Brain microvascular endothelial cell (primary cell): ENCODE measurements at places on chromosomes 13 and 19.

- DNase-seq: no peak
These were observed 4.4 kb downstream of the HAS1 start for GRCh38 chr19:51719251-51719988.

DNA sequence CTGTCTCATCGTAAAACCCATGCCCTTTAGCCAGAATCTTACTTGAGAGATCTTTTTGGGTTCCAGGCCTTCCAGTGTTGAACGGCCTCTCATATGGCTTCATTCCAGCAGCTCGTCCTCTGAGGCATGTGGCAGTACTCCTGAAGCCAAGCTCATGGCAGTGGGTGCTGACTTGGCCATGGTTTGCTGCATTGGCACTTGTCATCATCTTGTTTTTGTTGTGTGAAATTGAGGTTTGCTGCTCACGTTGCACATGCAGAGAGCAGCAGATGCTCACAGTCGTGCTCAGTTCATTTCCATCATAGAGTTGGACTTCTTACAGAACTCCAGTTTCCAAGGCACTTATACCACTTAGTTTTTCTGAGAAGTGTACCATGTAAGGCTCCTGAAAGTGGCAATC is 14.9 kb downstream of the TEX29 start:
- no peak for DNase-seq

DNA sequence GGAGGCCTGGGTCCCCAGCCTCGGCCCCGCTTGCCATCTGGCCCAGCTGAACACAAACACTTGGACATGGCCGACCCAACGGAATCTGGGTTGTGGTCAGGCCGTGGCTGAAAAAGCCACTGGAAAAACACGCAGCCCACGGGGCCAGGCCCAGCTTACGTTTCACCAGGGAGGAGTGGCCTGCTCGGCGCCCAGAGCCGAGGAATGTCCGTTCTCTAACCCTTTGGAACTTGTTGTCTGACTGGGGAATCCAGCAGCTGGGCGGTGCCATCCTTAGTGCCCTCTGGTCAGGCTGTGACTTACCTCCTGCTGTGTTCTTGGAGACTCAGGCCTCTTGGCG is 13.8 kb downstream of the CILP2 start:
- DNase-seq: no peak

- DNase-seq: no peak
These were observed 144.4 kb downstream of the DIAPH3 start for GRCh38 chr13:60019119-60019993.

GRCh38 chr13:22118158-22118557 is 447.3 kb downstream of the FGF9 start:
- DNase-seq: no peak

GRCh38 chr13:29281932-29282495 is 313.5 kb downstream of the SLC7A1 start:
- no peak for DNase-seq

DNA sequence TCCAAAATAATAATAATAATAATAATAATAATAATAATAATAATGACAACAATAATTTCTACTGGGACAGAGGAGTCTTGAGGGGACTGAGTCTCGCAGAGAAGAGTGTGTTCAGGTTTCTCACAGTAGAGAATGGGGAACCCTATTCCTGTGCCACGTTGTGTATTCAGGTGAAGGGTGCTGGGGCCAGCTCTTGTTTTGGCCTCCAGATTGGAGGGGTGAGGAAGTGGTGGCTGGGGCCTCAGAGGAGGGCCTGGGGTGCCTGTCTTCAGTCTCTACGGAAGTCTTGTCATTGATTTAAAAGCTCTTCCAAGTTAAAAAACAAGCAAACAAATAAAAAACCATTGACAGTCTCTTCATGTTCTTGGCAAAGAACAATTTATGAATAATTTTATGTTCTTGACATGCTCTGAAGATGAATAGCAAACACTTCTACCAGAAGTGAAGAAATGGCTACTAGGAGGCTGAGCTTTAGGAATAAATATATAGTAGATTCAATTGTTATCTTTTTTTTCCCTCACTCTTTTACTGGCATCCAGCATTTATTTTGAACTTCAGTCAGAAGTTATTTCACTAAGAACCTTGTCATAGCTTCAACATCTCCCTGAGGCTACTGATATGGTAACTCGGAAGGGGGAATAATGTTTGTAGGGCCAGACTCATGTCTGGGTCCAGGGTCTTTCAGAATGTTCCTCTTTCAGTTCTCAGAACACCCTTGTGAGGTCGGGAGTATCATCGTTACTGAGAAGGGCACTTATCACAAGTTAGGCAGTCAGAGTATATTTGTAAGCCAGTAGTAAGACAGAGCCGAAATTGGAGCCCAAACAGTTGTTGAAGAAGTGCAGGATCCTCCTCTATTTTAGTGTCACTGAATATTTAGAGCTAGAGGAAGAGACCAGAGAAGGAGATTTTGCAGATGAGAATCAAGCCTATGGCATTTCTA is 13.1 kb downstream of the LRCH1 start:
- DNase-seq: no peak

DNA sequence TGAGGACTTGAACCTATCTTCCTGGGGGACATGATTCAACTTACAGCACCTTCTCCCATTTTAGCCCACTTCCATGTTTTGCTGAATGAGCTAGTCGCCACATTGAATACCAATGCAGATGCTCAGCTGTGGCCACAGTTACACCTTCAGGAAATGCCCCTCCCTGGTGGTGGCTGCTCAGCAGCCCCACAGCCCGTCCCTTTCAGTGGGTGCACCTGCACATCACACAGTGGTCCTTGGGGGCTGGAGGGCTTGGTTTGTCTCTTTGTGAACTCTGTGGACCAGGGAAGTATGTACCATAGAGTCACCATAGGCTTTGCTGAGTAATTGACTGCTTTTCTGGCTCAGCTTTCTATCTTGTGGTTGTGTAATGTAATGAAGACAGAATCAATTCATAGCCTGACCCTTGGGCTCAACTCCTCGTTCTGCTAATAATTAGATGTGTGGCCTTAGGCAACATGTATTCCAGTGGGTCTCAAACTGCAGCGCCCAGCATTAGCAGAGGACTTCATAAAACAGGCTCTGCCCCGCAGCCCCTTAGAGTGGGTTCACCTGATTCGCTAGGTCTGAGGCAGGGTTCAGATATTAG is 48.1 kb upstream of the FARP1 start:
- DNase-seq: no peak

GRCh38 chr13:112260108-112261055 is 115.8 kb upstream of the SPACA7 start:
- DNase-seq: no peak

DNA sequence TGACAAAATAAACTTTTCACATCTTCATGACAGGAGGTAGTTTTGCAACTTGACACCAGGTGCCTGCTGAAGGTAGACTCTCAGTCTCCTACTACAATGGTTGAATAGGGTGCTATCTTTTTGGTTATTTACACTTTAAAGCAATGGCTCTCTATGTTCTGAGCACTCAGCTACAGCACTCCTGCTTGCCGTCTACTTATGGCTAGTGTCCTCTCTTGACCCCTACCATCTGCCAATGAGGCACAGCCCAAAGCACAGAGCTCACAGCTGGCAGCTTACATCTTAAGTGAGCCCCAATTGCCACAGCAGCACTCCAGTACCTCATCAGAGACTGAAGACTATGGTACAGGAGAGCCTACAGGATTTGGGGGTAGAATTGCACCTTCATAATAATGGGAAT is 11.4 kb downstream of the ZNF708 start:
- no peak for DNase-seq

- no peak for DNase-seq
These were observed 8.1 kb upstream of the ERICH6B start for GRCh38 chr13:45623516-45624090.

DNA sequence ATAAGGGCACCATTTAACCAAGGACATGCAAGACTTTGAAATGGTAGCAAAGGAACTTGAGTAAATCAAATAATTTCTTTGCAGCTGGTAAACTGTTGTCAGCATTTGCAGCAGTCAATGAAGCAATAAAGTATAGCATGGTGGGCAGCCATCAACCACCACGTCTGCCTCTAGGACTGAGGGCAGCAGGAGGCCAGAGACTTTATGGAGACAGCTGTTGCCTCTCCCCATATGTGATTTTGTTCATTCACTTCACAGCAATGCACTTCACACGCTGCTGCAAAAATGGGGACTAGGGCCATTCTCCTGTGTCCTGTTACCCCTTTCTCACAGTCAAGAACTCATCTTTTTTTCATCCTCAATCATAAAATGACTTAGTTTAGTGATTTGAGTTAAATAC is 51.3 kb upstream of the PCDH9 start:
- no peak for DNase-seq

GRCh38 chr19:56295531-56296455 is 18.8 kb downstream of the ZSCAN5A start:
- DNase-seq: no peak

GRCh38 chr19:8036434-8037099 is 16.0 kb upstream of the CCL25 start:
- DNase-seq: no peak

GRCh38 chr19:42176990-42177685 is 40.3 kb downstream of the DEDD2 start:
- peak; percentile 48 for DNase-seq

DNA sequence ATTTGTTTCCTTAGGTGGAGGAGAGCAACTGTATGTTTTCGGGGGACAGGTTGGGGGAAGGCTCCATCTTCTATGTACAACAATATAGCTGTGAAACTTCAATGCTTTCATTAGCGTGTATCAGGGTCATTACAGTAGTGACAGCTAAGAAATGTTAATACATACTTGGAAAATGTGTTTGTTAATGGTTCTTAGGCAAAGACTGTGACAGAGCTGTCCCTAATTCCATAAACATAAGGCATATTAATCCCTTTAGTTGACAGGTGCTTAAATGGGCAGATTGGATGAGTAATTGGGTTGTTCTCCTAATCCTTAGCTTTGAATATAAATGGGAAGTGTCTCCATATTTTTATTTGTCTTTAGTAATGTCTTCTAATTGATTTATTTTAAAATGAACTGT is 313.7 kb downstream of the HS6ST3 start:
- no peak for DNase-seq

GRCh38 chr13:45763419-45763818 is 61.3 kb downstream of the CBY2 start:
- DNase-seq: no peak

GRCh38 chr13:27193496-27193895 is 21.9 kb upstream of the USP12 start:
- no peak for DNase-seq

GRCh38 chr13:30865123-30866049 is 40.7 kb upstream of the MEDAG start:
- peak; percentile 91 for DNase-seq

DNA sequence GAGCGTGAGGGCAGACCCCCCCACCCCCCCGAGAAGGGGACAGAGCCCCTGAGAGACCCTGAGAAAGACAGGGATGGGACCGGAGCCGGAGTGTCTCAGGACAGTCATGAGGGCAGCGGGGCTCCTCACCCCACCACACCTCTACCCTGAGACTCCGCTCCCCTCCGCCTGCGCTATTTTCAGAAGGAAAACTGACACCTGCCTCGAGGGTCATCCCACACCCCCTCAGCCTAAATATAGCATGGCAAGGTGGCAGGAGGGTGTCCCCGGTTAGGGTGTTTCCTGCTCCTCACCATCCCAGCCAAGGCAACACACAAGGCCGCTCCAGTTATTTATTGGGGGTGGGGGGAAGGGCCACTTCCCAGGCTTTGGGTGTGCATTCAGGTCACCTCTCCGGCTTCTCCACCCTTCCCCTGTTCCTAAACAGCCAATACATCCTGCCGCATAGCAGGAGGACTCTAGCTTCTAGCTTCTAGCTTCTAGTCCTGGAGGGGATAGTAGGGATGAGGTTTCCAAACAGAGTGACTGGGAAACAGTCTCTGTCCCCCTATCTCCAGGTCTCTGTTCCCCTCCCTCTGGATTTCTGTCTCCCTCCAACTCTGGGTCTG is 1.4 kb upstream of the NTF4 start:
- DNase-seq: no peak

- DNase-seq: no peak
These were observed 1.1 kb downstream of the FUT3 start for GRCh38 chr19:5850189-5850588.

DNA sequence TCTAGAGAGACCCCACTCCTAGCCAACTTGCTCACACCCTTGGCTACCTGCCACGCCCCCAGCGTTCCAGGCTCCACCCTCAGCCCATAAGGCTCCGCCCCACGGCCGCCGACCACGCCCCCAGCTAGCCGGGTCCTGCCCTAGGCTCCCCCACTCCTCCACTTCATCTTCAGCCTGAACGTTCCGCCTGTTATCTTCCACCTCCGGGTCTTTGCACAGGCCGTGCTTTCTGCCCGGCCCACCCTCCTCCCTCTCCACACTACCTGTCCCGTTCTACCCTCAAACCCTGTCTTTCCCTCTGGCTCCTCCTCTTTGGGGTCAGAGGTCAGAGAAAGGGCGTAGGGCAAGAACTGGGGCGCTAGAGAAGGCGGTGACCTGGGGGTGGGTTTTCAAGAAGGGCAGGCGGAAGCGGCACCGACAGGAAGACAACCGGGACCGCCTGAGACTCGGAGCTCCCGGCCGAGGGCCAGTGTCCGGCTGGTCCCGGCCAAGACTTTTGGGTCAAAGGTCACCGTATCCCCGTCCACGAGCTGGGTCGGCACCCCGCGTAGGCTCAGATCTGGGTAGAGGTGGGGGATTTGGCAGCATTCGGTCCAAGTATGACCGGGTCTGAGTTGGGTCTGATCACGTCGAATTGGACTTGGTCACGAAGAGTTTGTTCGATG is 2.2 kb downstream of the PDE4C start:
- no peak for DNase-seq

- DNase-seq: no peak
These were observed 273.1 kb downstream of the PCDH20 start for GRCh38 chr13:61142506-61142905.

DNA sequence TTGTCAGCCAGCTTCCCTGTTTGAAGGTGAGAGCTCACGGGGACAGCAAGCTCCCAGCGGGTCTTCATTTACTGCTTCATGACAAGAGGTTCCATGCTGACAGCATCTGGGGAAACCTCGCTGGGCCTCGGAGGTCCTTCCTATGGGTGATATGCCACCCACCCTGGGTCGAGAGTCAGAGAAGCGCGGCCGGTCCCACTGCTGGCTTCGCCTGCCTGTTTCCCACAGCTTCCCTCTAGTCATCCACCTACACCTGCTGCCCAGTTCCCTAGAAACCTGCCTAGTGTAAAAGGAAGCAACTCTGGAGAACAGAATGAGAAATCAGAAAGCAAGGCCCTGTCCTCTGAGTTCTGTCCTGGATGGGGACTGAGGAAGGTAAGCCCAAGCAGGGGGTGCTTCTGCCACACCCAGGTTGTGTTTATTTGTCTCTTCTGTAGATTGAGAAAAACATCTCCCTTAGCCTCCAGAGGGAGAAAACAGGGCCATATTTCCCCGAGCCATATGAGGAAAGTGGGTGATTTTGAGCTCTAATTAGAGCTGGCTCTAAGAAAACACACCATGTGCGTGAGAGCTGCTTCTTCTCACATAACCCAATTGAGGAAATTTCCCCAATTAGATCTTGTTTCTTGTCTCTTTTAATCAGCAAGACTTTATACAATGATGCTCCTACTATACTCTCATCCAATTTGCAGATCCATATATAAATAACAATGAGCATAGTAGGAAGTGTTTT is 504.3 kb downstream of the IRS2 start:
- no peak for DNase-seq

- no peak for DNase-seq
These were observed 7.7 kb upstream of the FGF9 start for GRCh38 chr13:21663197-21663596.
